ENCODE measurements at places on chromosomes 1 and 21. TPM values are rescaled to one million over a fixed set of nuclear protein-coding genes. Genes with fewer than 3 reads are reported as not detected.

The LHX8 gene
- total RNA-seq = not detected

The ACBD6 gene
- 49.4 TPM for total RNA-seq

The SLC45A3 gene
- total RNA-seq = 1.3 TPM

The BSDC1 gene
- 53.2 TPM for total RNA-seq

Measured in body of pancreas (tissue), 4 donors.